ENCODE measurements at places on chromosomes 5 and 9.

DNA sequence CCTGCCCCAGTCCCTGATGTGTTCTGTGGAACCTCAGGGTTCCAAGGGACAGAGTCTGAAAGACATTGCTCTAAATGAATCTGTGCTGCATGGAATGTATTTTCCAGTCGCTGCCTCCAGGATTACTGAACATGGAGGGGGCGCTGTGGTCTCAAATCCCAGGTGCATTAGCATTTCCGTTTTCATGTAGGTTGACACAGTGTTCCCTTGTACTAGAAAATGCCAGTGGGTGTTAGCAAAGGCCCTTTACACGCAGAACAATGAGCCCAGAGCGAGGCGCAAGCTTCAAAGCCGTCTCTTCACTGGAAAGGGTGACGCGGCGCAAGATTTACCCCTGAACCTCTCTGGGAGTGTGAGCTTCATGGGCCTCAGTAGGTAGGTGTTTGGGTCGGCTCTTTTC is 308.3 kb downstream of the SLIT3 start:
- no peak for DNase-seq

DNA sequence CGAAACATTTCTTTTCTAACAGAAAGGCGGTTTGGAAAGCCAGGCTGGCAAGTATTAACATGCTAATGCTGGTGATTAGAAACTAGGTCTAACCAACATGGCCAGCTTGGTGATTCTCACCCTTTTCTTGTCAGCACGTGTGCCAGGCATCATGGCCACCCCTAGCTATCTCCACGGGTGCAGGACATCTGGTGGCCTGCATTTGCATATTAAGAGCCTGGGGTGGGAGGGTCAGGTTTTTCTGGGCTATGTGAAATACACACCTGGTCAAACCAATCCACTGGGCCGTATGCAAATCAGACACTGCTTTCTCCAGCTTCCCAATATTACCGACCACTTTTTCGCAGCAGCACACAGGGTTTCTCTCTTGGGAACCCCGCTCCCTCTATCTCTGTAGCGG is 612.1 kb downstream of the PTPRD start:
- DNase-seq = no peak

- no peak for DNase-seq
These were observed 6.2 kb downstream of the RBM22 start for GRCh38 chr5:150694612-150695011.

- no peak for DNase-seq
These were observed 435.5 kb downstream of the CAAP1 start for GRCh38 chr9:26457151-26457550.

GRCh38 chr5:56298336-56299090 is 65.4 kb upstream of the ANKRD55 start:
- no peak for DNase-seq

GRCh38 chr5:152542741-152543140 is 137.7 kb upstream of the NMUR2 start:
- DNase-seq = peak; percentile 27

- no peak for DNase-seq
These were observed 808.9 kb downstream of the CDH12 start for GRCh38 chr5:22044229-22044628.

DNA sequence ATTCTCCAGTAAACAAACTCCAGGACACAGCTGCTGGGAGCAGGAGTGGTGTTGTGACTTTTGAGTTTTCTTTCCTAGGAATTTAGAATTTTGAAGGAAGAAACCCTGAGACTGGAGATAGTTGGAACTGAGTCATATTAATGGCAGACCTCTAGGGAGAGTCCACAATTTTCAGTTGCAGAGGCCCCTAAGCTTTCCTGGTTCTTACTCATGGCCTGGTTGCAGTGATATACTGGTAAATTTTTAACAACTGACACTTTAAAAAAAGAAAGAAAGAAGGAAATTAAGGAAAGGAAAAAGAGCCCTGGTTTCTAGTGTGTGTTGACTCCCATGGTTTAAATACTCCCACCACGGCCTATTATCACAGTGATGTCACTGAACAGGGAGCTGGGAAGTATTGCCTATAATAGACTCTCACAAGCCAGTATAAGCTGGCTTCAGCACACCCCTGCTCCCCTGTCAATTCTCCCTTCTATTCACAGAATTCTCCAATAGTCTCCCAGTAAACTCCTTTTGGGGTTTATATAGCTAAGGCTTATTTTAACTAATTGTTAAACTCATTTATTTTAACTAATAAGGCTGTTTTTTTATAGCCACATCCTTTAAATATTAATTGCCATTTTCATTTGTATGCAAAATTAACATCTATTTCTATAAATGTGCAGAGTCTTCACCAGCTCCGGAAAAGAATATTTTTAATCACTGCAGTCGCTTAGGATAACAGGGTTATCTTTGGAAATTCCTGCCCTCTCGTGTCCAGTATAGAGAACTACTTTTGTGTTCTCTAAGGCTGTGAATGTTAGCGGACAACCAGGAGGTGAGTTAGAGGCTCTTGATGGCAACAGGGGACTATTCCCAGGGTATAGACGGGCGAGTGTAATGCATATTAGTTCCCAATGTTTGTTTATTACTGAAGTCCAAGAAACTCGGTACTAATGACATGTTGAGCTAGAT is 59.7 kb downstream of the GGTA1 start:
- DNase-seq = peak; percentile 51

- DNase-seq = no peak
These were observed 13.0 kb downstream of the GPX3 start for GRCh38 chr5:151033217-151033934.

GRCh38 chr9:127586096-127586495 is 26.0 kb upstream of the STXBP1 start:
- DNase-seq = no peak

GRCh38 chr5:50751064-50751657 is 84.7 kb downstream of the PARP8 start:
- DNase-seq = peak; percentile 66

- DNase-seq = no peak
These were observed 25.0 kb upstream of the CCL28 start for GRCh38 chr5:43437062-43437660.

DNA sequence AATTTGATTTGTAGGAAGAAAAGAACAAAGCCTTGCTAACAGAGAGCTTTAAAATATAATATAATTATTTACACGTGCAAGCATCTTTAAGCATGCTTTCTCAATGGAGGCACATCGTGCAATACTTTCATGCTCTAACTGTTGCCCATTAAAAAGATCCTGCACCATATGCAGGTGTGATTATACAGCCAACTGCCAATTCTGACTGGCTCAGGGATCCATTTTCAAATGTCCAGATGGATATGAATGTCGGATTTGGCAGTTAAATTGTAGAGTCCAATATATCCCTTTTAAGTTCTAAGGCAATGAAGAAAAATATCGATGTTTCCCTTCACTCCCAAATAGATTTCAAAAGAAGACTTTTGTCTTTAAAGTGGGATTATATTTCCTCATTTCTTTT is 416.4 kb upstream of the CD180 start:
- no peak for DNase-seq

DNA sequence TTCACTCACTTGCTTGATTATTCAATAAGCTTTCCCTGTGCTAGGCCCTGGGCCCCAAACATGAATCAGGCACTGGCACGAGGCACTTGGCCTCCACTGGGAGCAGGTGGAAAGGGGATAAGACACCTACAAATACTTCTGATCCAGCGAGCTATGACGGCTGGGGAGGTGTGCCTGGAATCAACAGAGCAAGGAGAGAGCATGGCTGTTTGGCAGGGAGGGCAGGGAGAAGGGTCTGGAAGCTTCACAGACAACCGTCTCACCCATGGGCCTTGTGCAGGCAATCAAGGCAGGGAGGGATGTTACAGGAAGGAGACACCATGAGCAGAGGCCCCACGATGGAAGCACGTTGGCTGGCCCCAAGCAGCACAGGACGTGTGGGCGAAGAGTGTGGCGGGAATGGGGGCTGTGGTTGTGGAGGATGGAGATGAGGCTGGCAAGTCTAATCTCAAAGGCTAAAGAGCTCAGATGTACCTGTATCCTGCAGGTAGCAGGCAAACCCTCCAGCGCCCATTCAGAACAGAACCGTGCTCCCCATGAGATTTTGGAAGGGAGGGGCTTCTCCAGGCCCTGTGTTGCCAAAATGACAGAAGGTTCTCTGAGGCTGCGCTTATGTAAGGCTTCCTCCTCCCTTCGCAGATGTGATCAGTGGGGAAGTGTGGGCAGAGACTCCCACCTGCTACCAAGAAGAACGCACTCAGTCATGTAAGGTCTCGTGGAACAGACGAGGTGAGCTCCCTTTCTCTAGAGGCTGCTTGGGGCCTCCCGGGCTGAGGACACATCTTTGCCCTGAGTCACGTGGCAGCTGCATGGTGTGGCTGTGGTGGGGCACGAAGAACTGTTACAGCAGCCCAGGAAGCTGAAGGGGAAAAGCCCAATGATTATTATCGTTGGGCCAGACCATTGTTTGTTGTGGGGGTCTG is 189.7 kb downstream of the DAB2IP start:
- no peak for DNase-seq

GRCh38 chr5:132883261-132883834 is 9.9 kb downstream of the LEAP2 start:
- DNase-seq = peak; percentile 78

GRCh38 chr9:29659736-29660135 is 2086.5 kb upstream of the C9orf72 start:
- no peak for DNase-seq

DNA sequence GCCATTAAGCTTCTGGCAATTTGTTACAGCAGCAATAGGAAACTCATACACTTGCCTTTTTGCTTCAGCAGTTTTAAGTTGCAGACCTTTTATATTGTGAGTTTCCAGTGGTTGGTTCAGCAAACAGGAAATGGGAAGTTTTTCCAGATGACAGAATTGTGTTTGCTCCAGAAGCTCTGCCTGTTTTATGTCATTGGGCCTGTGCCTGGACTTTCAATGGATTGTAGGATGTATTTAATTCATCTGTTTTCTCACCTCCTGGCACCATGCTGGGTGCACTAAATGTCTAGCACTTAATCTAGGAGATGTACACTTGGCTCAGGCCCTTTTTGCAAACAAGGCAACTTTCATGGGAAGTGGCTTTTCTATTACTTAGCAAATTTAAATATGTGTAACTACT is 100.4 kb upstream of the CLINT1 start:
- DNase-seq = no peak

- no peak for DNase-seq
These were observed 17.6 kb downstream of the CDH6 start for GRCh38 chr5:31211098-31211497.

DNA sequence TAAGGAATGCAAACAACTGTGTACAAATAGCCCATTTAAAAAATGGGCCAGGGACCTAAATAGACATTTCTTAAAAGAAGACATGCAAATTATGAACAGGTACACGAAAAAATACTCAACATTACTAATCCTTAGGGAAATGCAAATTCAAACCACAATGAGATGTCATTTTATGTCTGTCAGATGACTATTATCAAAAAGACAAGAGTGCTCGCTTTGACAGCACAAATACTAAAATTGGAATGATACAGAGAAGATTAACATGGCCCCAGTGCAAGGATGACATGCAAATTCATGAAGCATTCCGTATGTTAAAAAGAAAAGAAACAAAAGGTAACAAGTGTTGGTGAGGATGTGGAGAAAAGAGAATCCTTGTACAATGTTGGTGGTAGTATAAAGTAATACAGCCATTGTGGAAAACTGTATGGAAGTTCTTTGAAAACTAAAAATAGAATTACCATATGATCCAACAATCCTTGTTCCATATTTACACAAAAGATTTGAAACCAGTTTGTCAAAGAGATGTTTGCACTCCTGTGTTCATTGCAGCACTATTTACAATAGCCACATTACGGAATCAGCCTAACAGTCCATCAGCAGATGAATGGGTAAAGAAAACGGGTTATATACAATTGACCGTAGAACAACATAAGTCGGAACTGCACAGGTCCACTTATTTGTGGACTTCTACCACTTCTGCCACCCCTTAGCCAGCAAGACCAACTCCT is 47.2 kb upstream of the PCAT7 start:
- DNase-seq = no peak

GRCh38 chr5:116032094-116032517 is at the start of gene ARL14EPL:
ARL14EPL (plus strand) TSS chr5:116032472; CDS start chr5:116051466, 18,994 bp downstream.
- peak; percentile 14 for DNase-seq

- peak; percentile 95 for DNase-seq
These were observed 309.6 kb downstream of the EPB41L4A start for GRCh38 chr5:112109331-112110007.

GRCh38 chr5:175687231-175687701 is 29.4 kb downstream of the HRH2 start:
- no peak for DNase-seq

DNA sequence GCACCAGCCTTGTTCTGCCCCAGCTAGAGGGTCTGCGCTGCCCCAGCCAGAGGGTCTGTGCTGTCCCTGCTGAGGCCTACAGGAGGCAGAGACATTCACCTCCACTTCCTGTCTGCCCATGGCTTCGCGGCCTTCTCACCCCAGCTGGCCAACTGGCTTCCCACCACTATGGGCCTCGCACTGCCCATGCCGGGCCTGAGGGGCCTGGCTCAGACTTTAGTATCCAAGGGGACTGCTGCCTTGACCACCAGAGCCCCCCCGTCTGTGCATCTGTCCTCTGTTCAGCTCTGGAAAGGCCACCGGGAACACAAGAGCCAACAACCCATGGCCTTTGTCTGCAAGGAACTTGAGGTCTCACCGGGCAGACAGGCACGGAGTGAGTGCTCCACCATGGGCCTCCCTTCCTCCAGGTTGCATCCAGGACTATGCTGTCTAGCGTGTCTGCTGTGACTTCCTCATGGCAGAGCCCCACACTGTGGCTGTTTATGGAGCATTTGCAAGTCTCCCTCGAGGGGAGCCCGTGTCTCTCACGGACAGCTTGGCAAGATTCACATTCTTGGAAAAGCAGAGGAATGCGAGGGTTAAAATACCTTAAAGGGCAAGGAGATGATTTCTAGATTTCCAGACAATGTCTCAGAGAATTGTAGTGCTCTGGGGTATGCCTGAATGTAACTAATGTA is 1.7 kb downstream of the DCANP1 start:
- no peak for DNase-seq

DNA sequence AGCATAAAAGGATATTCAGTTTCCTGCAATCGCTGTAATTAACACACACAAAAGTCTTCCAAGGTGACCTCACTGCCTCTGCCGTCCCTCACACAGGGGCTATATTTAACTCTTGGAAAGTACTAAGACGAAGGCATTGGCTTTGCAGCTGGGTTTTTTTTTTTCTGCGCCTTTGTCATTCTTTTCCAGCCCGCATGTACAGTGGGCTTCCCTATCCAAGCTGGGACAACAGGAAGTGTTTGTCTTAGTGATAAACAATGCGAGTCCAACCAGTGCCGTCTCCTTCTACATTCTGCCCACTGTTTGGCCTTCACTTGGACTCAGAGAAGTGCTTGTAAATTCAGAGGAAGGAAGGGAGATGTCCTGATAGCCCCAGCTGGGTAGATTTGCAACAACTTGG is 17.6 kb downstream of the AFAP1L1 start:
- DNase-seq = peak; percentile 67
